Foreskin melanocyte (primary cell): ENCODE measurements at places on chromosomes 12 and 14.

- DNase-seq: no peak
Measured at GRCh38 chr12:23952071-23952470, 2.6 kb upstream of the SOX5 start.

GRCh38 chr14:37172024-37172869 is at the start of gene SLC25A21:
Gene SLC25A21 (minus strand): TSS chr14:37172606.
- peak; percentile 59 for DNase-seq

DNA sequence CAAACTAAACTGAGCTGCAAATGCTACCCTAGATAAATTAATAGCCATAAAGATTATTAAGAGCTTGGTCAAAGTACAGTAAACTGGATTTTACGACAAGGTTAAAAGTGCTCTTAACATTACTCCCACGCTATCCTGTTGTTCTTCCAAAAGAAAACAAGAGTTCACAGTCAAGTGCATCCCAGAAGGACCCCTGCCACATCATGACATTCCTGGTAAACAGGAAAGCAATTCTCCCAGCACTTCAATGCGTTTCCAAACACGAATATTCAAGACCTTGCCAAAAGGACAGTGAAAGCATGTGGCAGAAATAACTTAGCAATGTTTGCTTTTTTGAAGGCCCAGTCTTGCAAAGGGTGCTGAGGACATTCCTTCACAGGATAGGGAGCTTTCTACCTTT is 11.2 kb downstream of the SPRING1 start:
- no peak for DNase-seq

GRCh38 chr12:108191938-108192337 is 62.9 kb downstream of the WSCD2 start:
- DNase-seq: no peak

DNA sequence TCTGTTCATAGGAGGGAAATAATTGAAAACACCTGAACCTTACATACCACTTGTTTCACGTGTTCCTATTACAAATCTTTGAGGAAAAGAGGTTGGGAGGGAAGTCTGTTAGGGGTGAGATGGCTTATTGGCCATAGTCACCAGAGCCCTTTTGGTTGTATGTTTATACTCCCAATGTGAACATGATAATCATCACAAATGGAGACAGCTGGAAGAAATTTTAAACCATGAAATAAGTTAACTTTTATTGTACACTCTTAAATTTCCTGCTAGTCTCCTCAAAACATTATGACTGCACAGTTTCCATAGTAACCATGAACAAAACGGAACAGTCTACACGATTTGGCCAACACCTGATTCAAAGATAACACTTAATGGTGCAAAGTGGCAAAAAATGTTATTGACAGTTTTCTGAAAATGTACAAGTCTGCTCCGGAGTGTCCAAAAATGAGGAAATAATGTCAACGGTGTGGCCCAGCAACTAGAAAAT is 56.9 kb downstream of the LMNTD1 start:
- DNase-seq: no peak

- no peak for DNase-seq
Measured at GRCh38 chr12:11461433-11461832, 66.1 kb upstream of the PRB2 start.

GRCh38 chr14:88904864-88905263 is 80.4 kb downstream of the TTC8 start:
- no peak for DNase-seq

- DNase-seq: no peak
Measured at GRCh38 chr12:89468017-89468416, 56.6 kb downstream of the GALNT4 start.

DNA sequence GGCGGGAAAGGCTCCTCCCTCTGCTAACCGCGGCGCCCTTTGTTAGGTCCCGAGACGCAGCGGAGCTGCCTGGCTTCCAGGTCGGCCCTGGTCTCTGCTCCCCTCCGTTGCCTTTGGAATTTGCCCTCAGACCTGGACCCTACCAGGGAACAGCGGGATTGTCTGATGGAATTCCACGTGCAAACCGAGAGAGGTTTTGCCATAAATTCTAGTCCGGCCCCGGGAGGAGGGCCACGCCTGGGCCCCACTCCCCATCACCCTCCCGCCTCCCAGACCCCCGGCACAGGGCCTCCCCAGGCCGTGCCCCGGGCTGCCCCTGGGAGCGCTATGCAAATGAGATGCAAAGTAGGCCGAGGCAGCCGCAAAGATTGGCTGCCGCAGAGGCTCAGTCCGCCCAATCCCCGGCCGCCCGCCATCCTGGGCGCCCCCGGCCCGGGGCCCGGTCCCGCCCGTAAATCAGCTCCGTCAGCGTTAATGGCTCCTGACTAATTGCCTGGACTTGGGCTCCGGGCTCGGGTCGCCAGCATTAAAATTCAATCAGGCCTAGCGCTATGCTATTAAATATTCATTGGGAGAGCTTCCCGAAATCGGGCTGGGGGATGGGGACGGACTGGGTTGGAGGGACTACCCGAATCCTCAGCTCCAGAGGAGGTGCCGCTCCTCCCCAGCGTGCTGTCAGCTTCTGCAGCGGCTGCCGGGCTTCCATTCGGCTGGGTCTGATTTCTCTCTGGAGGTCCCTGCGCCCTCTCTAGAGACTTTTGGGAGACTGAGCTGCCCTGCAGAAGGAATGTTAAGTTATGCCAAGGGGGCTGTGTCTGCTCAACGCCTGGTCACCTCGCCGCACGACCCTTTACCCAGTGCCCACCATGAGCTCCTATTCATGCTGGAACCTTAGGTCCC is 15.7 kb upstream of the FIGNL2 start:
- no peak for DNase-seq

DNA sequence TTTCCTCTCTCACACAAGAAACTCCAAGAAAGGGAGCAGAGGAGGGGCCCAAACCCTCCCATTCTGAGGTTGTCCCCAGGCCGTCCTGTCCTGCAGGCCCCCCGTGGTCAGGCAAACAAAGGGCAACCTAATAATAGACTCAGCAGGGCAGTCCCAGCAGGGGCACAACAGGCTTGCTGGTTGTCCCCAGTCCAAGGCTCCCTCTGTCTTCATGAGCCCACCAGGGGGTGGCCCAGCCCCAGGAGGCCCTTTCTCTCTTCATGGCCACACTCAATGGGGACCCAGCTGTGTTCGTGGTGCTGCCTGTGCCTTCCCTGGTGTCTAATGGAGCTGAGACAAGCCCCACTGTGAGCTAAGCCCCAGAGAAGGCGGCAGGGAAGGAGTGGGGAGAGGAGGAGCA is 359.9 kb downstream of the ADGRD1 start:
- no peak for DNase-seq

- DNase-seq: no peak
Measured at GRCh38 chr12:51004504-51004903, 21.7 kb downstream of the SLC11A2 start.

DNA sequence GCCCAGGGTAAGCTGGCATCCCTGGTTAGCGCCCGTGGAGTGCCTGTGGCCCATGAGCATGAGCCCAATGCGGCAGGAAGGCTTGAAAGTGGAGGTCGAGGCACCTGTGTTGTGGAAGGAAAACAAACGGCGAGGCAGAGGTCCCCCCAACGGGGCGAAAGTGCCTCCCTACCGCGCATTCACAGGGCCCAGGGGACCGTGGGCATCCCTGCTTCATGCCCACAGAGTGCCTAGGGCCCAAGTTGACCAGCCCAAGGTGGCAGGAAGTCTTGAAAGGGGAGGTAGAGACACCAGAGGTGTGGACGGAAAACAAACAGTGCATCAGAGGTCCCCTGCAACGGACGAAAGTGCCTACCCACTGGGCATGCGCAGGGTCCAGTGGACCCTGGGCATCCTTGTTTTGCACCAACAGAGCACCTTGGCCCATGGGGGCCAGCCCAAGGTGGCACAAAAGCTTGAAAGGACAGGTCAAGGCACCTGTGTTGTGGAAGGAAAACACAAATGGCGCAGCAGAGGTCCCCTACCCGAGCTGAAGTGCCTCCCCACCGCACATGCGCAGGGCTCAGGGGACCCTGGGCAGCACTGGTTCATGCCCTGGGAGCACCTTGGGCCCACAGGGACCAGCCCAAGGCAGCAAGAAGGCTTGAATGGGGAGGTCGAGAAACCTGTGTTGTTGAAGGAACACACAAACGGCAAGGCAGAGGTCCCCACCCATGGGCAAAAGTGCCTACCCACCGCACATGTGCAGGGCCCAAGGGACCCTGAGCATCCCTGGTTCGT is 377.5 kb downstream of the ALG10 start:
- DNase-seq: no peak

GRCh38 chr12:79119796-79120195 is 255.2 kb downstream of the SYT1 start:
- DNase-seq: no peak

DNA sequence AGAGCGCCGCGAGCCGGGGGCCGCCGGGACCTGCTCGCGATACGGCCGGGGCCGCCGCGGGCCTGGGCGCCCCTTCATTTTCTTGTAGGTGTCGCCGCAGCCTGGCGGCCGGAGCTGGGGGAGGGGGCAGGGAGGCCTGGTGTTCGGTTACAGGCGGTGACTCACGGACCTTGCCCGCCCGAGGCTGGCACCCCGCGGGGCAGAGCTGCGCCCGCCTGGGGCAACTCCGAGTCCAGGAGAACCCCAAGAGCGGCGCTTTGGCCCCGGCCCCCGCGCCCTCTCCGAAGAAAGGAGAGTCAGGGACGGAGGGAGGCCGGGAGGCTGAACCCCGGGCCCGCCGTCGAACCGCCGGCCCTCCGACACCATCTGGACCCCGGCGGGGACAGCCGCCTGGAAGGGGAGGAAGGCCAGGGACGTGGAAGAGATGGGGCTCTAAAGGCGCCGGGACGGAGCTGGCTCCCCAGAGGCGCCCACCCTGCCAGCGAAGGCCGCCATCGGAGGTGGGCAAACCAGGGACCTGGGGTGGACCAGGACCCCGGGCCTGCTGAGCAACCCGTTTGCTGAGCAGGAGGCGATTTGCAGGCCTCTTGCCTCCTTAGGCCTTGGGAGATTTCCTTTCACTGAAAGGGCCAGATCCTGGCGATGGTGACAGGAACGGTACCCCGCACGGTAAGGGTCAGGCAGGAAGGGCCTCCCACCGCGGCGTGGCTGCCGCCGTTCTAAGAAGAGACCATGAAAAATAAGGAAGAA is 843 bp upstream of the NUAK1 start:
- DNase-seq: no peak
